ENCODE measurements at places on chromosomes 6 and 20. TPM values are rescaled to one million over a fixed set of nuclear protein-coding genes. Genes with fewer than 3 reads are reported as not detected.

GRCh38 chr20:17721802-17722486 lies 22.2 kb downstream of the BANF2 start:
- DNase-seq, result no peak

- no peak for DNase-seq
Measured at GRCh38 chr6:28597217-28597835, 71.6 kb downstream of the GPX5 start.

GRCh38 chr6:15265787-15266186 lies 19.9 kb downstream of the JARID2 start:
- DNase-seq, result no peak

GRCh38 chr6:84967389-84967788 lies 203.0 kb upstream of the TBX18 start:
- DNase-seq, result no peak

DNA sequence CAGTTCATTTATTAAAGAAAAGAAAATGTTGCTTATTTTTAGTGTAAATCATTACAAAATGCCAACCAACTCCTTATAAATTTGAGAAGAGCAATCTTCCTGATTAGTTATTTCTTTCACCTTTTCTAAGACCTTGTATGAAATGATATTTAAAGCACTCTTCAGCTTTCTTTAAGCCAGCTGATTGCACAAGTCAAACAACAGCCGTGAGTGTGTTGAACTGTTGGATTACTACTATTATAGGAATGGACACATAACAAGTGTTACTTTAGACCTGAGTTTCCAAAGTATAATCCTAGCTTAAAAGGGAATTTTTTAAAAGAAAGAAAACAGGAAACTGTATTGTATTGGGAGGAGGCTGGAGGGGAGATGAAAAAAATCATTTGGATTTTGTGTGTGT lies 26.8 kb upstream of the GLP1R start:
- peak; percentile 6 for DNase-seq

DNA sequence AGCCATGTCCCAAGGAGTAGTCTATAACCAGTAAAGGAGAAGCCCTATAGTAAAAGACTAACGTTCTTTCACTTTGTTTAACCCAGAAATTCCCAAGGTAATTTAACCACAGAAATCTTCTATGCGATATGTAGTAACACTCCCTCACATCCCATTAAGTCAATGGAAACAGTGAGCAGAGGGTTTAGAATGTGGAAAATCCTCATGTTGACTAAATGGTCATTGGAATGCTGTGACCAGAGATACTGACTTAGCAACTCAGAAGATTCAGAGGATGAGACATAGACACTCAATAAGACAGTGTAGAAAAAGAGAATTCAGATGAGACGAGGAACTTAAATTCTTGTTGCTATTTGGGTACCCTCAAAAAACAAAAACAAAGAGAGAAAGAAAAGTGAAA lies 562.2 kb upstream of the NOX3 start:
- DNase-seq, result no peak

Gene RNF182
- 19.1 TPM for total RNA-seq
